Right kidney (tissue), 9 donors: ENCODE measurements at places on chromosomes 1 and 21.

DNA sequence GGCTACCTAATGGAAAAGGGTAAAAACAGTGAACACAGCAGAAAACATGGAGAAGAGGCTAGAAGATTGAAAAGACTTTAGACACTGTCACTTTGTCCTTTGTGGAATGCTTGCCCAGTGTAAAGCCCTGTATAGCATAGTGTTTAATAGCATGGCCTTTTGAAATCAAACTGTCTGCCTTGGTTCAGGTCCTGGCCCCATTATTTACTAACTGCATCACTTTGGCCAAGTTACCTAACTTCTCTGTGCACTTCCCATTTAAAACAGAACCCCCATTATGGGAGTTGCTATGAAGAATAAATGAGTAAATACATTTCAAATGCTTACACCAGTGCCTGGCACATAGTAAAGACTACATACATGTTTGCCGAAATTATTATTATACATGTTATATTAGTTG is 12.1 kb downstream of the PHC2 start:
- DNase-seq = no peak

DNA sequence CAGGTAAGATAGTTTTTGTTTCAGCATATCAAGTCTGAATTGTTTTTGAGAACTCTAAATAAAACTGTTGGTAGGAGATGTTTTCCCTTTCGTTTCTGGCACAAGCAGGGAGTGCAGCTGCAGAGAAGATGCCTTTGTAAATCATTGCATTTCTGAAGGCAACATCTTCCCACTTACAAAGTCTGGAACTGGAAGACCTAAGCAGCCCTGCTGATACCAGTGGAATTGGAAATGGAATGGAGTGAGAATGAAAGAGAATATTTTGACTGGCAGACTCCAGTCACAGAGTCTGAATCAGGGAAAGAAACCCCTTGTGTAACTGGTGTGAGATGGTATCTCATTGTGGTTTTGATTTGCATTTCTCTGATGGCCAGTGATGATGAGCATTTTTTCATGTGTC is 815.6 kb downstream of the LTN1 start:
- DNase-seq = no peak

GRCh38 chr1:201137579-201138310 is 10.8 kb upstream of the ASCL5 start:
- no peak for DNase-seq

DNA sequence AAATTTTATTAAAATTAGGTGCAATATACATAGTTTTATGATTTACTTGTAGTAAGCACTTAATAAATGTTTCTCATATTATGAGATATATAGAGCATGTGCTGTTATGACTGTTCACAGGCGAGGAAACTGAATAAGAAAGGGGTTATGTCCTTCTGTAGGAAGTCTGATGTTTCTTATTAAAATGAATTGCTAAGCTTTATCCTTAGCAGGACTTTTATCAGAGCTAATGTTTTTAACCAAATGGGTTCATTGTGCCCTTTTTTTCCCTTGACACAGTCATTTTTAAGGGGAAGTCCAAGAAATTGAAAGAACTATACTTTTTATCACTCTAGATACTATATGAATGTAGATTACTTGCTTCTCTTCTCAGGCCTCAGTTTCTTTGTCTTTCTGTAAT is 285.2 kb downstream of the PTPRC start:
- DNase-seq = no peak

DNA sequence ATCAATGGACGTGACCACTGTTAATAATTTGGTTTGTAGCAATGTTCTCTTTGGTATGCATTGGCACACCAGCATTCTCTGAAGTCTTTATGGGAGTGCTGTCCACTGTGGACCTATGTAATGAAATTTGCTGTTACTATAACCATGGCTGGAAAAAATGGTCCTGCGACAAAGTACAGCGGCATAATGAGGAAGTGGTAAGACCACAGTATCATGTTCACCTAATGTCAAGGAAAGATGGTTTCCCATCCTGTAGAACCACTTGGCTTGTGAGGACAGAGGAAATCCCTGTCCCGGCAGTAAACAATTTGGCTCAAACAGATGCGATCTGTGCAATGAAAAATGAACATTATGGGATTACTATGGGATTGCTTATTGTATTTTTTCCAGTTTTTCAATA is 173.9 kb upstream of the IVNS1ABP start:
- no peak for DNase-seq

DNA sequence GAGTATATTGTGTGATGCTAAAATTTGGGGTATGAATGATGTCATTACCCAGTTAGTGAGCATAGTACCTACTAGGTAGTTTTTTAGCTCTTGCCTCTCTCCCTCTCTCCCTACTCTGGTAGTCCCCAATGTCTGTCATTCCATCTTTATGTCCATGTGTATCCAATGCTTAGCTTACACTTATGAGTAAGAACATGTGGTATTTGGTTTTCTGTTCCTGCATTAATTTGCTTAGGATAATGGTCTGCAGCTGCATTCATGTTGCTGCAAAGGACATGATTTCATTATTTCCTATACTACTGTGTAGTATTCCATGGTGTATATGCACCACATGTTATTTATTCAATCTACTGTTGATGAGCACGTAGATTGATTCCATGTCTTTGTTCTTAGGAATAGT is 54.4 kb upstream of the NEGR1 start:
- DNase-seq = no peak

- DNase-seq = no peak
Measured at GRCh38 chr1:61452176-61453035, 272.5 kb downstream of the TM2D1 start.

- DNase-seq = no peak
Measured at GRCh38 chr1:23452011-23452411, 27.5 kb upstream of the TCEA3 start.

DNA sequence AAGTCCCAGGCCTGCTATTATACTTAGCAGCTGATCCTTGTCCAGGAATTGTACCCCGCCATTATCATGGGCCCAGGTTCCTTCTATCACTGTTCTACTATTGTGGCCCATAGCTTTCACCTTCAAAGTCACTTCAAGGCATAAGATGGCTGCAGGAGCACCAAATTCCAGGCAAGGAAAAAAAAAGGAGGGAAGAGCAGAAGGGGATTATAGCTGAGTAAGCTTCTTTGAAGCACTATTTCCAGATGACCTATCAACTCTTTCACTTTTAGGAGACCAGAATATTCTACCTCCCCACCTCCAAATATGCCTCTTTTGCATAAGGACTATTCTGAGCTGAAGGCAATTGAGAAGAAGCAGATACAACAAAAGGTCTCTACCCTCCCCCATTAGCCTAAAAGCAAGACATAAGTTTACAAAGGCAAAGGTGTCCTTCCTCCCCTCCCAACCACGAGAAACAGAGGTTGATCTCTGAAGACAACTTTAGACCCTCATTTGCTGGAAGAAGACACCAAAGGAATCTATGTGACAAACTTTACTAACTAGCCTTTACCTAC is 41.8 kb downstream of the PTAFR start:
- no peak for DNase-seq

- no peak for DNase-seq
Measured at GRCh38 chr1:107254306-107254705, 113.5 kb downstream of the NTNG1 start.

- peak; percentile 61 for DNase-seq
Measured at GRCh38 chr1:11654137-11654938, at the start of the genes FBXO2 and FBXO44. TSS of gene FBXO2 (minus strand) at chr1:11654429. CDS start at chr1:11654340, 89 bp downstream. TSS of gene FBXO44 (plus strand) at chr1:11654877. CDS start at chr1:11655836, 959 bp downstream.

DNA sequence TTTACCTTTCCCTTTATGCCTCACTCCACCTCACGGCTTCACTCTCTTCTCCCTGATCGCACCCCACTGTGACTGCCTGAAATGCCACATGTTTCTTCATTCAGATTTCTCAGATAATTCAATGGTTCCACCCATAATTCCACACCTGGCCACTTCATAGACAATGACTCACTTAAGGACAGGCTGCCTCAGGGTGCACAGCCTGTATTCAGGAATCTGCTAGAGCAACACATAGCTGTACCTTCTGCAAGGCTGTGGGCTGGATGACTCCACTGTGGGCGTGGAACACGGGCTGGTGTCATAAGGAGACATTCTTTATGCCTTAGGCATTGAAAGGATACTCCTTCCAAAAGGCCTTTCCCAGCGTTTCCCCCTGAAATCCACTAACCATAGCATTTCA is 36.1 kb downstream of the L1TD1 start:
- DNase-seq = no peak

GRCh38 chr1:177091040-177091439 is 73.5 kb downstream of the ASTN1 start:
- DNase-seq = no peak

GRCh38 chr1:223331929-223332328 is 32.0 kb downstream of the SUSD4 start:
- DNase-seq = no peak

- peak; percentile 78 for DNase-seq
Measured at GRCh38 chr1:23567996-23568607, 8.8 kb upstream of the ID3 start.

- no peak for DNase-seq
Measured at GRCh38 chr1:21766210-21766609, 16.7 kb downstream of the USP48 start.

DNA sequence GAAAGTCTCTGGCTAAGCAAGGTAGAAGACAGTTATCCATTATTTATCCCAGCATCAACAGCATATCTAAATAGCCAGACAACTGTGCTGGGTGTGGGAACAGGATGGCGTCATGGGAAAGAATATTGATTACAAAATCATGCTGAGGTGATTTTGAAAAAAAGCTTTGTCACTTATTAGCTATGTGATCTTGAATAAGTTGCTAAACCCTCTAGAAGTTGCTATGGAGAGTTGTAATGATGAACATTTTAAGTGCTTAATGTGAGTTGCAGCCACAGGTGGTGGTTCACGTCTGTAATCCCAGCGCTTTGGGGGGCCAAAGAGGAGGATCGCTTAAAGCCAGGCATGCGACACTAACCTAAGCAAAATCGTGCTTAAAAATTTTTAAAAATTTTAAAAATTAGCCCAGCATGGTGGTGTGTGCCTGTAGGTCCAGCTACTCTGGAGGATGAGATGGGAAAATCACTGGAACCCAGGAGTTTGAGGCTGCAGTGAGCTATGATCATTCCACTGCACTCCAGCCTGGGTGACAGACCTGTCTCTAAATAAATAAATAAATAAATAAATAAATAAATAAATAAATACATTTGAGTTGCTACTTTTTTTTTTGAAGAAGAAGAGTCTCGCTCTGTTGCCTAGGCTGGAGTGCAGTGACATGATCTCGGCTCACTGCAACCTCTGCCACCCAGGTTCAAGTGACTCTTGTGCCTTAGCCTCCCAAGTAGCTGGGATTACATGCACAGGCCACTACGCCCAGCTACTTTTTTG is 33.6 kb downstream of the WNT2B start:
- no peak for DNase-seq

DNA sequence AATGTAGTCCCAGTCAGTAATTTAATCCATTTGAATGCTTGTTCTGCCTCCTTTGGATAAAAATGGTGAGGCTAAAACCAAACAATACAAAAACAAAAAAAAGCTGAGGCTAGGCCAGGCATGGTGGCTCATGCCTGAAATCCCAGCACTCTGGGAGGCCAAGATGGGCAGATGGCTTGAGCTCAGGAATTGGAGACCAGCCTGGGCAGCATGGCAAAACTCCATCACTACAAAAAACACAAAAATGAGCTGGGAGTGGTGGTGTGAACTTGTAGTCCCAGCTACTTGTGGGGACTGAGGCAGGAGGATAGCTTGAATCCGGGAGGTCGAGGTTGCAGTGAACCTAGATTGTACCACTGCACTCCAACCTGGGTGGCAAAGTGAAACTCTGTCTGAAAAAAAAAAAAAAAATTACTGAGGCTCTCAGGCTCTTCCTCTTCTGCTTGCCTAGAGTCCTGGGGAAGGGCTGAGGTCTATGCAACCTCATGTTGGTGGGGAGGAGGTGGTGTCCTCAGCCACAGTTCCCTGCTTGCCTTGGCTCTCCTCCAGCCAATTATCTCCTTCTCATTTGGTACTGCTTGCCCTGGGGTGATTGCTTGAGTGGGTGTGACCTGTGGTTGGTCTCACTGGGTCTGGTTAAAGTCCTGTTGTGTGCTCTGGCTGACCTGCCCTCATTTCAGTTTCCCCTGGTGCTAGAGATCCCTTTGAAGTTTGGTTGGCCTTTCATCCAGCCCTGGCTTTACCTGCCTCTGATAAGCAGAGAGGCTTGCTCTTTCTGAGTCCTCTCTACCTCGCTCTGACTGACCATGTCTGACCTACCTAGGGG is 20.9 kb downstream of the S1PR1 start:
- no peak for DNase-seq

DNA sequence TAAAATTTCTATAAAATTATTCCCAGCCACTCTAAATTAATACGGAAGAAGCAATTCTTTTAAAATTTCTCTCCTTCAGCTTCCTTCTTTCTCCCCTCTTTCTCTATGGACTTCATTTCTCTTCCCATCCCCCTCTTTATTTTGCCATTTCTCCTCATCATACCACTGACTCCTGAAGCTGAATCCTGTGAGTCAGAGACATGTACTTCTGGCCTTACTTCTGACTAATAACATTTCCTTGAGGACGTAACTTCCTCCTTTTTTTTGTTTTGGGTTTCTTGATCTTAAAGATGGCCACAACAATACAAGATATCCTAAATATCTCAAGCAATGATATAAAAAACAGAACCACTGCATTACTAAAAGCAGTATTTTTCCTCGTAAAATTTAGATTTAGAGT is 63.6 kb upstream of the DENND1B start:
- no peak for DNase-seq

GRCh38 chr1:33380811-33381210 is 50.1 kb downstream of the PHC2 start:
- no peak for DNase-seq

GRCh38 chr1:27659497-27660299 is 12.3 kb downstream of the IFI6 start:
- DNase-seq = peak; percentile 79

DNA sequence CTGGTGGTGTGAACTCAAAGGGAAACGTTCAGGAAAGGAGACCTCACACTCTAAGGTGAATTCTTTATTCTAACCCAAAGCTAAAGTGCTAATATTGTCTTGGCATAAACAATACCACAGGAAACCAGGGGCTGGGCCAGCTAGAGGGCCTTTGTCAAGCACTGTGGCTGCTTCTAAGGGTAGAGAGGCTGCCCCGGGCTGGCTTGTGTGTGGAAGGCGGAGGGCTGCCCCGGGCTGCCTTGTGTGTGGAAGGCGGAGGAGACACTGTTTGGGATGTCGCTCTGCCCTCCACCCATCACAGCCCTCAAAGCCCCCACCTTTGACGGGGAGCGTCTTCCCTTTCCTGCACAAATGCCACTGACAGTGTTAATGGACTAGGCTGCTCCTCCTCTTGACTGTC is 216.8 kb downstream of the TOMM20 start:
- no peak for DNase-seq

GRCh38 chr1:179817789-179818188 is 59.8 kb downstream of the TOR1AIP2 start:
- peak; percentile 10 for DNase-seq

DNA sequence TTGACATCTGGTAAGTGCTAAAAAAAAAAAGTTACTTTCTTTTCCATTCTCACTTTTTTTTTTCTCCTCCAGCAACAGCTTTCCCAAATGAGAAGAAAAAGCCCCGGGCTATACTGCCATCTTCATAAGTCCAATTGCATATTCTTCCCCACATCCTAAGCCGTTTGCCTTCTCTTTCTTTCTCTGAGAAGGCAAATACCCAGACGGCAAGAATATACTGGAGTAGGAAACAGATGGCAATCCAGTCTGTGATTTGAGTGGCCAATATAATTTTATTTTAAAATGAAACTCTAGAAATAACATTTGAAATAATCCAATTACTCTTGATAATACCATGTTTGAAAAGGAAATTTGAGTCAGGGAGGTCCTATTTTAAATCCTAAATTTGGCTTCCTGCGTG is 44.6 kb upstream of the GREM2 start:
- no peak for DNase-seq

GRCh38 chr1:209187589-209187988 is 395.9 kb upstream of the CAMK1G start:
- DNase-seq = no peak

- no peak for DNase-seq
Measured at GRCh38 chr1:20072771-20073170, 2.8 kb downstream of the PLA2G5 start.
